ENCODE measurements at places on chromosomes 16 and 17.
A peak's percentile ranks its signal among the peaks of the same experiment; 100 is the strongest.

GRCh38 chr17:82740906-82741759 is 5.7 kb downstream of the FN3K start:
- no peak for DNase-seq

GRCh38 chr17:1640329-1641064 is 5.0 kb downstream of the SCARF1 start:
- DNase-seq = no peak

DNA sequence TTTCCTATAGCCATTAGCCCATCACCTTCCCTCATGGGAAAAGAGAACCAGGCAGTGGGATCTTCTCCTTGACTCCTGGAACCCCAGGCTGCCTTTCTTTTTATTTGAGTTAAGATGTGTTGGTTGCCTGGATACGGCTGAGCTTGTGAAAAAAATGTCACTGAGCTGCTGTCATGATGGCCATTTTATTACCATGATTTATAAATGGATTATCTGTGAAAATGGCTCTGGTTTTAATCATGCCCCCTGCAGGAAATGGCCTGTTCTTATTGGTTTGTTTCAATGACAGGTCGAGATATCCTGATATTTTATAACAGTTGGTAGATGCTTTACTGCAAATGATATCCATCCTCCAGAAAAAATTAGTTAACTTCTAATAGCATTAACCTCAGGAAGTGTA is 640.4 kb downstream of the CDH11 start:
- no peak for DNase-seq

GRCh38 chr16:4016005-4016352 is 100.3 kb downstream of the ADCY9 start:
- no peak for DNase-seq

DNA sequence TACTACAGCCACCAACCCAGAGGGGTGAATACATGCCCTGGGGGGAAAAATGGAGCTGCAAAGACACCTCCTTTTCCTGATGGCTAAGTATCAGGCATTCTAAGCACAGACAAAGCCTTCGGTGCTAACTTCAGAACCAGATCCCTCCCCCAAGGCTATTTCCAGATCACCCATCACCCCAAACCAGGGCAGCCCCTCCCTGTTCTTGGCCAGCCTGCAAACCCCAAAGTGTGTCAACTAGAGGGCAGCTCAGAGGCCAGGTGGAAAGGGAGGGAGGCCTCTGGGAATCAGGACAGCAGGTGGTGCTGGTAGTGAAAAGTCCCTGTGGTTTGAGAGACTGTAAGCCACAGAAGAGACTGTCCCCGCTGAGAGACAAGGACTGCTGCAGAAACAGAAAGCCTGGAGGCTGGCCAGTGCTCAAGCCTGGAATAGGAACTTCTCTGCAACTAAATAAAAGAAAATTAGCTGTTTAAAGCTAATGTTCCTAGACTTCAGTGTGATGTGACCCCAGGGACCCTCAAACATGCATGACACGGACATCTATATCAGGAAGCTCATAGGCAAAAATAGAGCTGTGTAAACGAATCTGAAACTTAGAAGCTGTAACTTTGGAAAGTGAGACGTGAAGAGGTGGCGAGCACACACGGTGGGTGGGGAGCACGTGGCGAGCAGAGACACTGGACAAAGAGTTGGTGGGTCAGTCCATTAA is 9.1 kb downstream of the TUBG1 start:
- DNase-seq = peak; percentile 40

- peak; percentile 4 for DNase-seq
Observed at GRCh38 chr17:44827863-44828262, 2.2 kb downstream of the GJC1 start.

DNA sequence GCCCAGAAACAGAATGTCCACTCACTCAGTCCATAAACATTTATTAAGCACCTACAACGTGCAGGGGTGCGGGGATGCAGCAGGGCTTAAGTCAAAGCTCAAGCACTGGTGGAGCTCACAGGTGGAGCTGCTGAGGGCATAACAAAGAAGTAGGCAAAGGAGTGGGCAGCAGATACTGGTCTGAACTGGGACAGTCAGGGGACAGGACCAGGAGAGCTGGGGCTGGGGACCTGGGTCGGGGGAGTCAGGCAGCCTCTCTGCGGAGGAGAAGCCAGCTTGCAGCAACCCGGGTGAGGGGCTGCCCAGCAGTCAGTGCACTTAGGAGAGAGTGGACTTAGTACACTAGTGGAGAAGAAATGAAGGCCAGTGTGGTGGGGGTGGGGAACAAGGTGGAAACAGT is 10.0 kb upstream of the TNFRSF13B start:
- DNase-seq = no peak

DNA sequence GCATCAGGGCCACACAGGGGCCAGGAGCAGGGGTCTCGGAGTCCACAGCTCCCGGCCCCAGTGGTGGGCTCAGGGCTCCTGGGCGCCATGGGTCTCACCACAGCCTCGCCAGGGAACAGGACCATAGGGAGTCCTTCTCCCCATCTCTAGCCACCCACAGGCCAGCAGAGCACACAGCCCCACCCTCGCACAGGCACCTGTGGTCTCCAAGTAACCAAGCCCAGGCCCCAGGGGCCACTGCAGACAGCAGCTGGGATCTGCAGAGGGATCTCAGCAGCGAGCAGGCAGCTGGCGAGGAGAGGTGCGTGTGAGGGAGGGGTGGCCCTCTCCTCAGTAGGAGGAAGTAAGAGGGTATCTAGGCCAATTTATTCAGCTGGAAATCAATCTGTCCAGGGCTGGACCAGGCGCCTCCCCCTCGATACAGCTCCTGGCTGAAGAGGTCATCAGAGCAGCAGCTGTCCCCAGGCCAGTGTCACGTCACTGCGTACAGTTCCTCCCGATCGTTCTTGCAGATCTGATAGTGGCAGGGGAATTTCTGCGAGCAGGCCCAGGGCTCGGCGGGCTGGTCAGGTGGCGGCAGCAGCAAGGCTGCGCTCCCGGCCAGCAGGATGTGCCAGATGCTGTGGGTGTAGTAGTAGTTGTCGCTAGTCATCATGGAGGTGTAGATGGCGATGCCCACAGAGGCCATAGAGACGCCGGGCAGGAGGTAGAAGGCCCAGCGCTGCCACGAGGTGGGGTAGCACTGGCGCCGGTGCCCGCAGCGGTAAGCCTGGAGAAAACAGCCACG is 1.4 kb upstream of the MRPL28 start:
- DNase-seq = no peak

GRCh38 chr17:18016426-18016825 is 22.5 kb downstream of the ATPAF2 start:
- DNase-seq = no peak

- no peak for DNase-seq
Observed at GRCh38 chr16:2032285-2033056, 5.8 kb downstream of the NHERF2 start.

- DNase-seq = no peak
Observed at GRCh38 chr17:16448490-16448889, 33.1 kb downstream of the TRPV2 start.

DNA sequence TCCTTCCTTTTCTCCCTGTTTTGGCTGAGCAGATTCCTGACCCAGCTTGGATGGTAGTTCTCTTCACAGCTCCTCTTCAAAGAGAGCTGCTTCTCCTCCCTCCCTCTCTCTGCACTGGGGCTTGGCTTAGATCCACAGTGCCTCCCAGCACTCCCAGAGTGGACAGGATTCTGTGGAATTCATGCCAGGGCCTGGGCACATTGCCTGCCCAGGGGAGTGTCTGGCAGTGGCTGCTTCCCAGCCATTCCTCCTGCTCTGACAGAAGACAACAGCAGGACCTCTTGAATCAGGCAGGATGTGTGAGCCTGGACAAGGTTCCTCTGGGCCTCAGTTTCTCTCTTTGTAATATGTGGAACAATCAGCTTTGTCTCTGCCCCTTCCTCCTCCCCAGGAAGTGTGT is 4.5 kb upstream of the MMP28 start:
- no peak for DNase-seq

GRCh38 chr17:47949197-47949759 is 7.9 kb downstream of the PNPO start:
- peak; percentile 65 for DNase-seq

DNA sequence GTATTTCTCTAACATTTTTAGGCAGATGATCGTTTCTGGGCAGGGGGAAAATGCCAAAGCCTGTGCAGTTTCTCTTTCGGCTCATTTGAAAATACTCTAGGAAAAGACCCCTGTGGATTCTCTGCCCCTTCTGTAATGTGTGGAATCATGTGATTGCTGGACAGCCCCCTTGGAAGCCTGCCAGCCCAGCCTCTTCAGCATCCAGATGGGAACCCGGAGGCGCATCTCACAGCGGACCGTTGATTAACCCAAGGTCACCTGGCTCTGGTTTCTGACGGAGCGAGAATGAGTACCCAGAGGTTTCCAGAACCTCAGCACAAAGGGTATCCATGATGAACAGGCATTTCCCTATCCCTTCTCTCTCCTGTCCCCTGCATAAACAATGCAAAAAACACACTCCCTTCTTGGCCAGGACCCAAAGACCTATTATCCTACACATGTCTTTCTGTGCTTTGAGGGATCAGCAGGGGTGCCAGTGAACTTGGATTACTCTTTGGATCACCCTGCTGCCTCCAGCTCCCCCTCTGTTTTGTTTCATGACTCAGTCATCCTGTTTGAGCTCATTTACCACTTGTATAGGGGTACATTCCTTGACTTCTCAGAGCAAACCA is 957.1 kb upstream of the RBFOX1 start:
- DNase-seq = no peak
